Chondrocyte (in vitro differentiated cells): ENCODE measurements at places on chromosomes 13 and 19. TPM values are rescaled to one million over a fixed set of nuclear protein-coding genes. Genes with fewer than 3 reads are reported as not detected.

The ZNF568 gene
- total RNA-seq = 6.9 to 11.4 TPM (median 7.6 TPM) in 3 replicates

The ZNF430 gene
- 6.7 to 14.2 TPM (median 8.5 TPM) in 3 replicates for total RNA-seq

The CGB3 gene
- total RNA-seq = not detected in 3 replicates

The SGCG gene
- 7.1 to 12.8 TPM (median 12.7 TPM) in 3 replicates for total RNA-seq

The FFAR2 gene
- total RNA-seq = not detected in 3 replicates

DNA sequence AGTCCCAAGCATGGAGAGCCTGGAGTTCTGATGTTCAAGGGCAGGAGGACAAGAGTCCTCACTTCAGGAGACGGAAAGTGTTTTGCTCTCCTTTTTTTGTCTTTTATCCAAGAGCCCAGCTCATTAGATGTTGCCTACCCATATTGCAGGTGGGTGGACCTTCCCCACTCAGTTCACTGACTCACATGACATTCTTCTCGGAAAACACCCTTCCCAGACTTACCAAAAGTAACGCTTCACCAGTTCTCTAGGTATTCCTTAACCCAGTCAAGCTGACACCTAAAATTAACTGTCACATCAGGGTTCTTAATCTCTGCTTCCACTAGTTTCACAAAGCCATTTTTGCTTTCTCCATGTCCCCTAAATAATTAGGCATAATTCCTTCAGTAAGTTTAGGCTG lies 2215.4 kb upstream of the PCDH20 start:
- no peak for DNase-seq
- no peaks in the 10 kb centered on the region for H3K27me3 ChIP-seq
- H3K4me1 ChIP-seq = no peaks in the 10 kb centered on the region
- no peak overlapping the region for H3K4me3 ChIP-seq

DNA sequence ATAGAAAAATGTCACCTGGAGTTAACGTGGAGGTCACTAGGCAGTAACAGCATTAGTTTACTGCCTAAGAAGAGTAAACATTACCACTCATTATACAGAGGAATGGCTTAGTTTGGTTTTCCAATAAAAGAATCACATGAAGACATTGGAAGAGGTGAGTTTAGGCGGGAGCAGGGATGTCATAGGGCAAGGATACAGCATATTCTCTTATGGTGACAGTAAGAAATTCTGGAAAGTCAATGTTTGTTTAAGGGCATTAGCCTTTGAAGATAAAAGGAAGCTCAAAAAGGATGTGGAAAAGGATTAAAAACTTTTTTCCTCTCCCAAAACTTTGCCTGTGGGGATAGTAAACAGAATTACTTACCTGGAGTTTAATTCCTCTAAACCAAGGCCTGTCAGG lies 4.1 kb downstream of the POLR1D start:
- DNase-seq = no peak
- no peak overlapping the region for H3K4me3 ChIP-seq
- H3K27me3 ChIP-seq = no peaks in the 10 kb centered on the region
- peaks cover 24% of the 10 kb centered on the region for H3K4me1 ChIP-seq
- H3K36me3 ChIP-seq = peaks cover 5% of the 10 kb centered on the region

GRCh38 chr13:96460609-96461008 lies 370.7 kb downstream of the HS6ST3 start:
- H3K27me3 ChIP-seq = peaks cover 4% of the 10 kb centered on the region
- no peak overlapping the region for H3K27ac ChIP-seq
- H3K36me3 ChIP-seq = no peaks in the 10 kb centered on the region

- peaks cover 11% of the 10 kb centered on the region for H3K4me1 ChIP-seq
- no peak overlapping the region for H3K4me3 ChIP-seq
- H3K36me3 ChIP-seq = no peaks in the 10 kb centered on the region
- no peak for DNase-seq
- H3K27me3 ChIP-seq = peaks cover 2% of the 10 kb centered on the region
- H3K27ac ChIP-seq = peak overlapping the region; percentile 39
These were observed 16.3 kb downstream of the FAM187B start for GRCh38 chr19:35212241-35212640.

DNA sequence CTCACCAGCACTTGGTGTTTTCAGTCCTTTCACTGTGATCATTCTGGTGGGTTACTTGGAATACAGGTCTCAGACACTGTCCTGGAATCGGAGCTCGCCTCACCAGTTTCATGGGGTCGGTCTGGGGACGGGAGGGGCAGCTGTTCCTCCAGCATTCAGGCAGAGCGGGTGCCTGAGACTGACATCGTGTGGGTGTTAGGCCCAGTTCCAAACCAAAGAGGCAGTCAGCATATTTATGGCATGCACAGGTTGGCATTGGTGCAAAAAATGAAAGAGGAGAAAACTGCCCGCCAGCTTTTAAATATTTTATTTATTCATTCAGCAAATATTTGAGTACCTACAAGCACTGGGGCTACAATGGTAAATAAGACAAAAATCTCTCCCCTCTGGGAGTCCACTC lies 20.1 kb downstream of the PLEKHF1 start:
- peaks cover 71% of the 10 kb centered on the region for H3K4me1 ChIP-seq
- no peak for DNase-seq
- no peaks in the 10 kb centered on the region for H3K27me3 ChIP-seq

DNA sequence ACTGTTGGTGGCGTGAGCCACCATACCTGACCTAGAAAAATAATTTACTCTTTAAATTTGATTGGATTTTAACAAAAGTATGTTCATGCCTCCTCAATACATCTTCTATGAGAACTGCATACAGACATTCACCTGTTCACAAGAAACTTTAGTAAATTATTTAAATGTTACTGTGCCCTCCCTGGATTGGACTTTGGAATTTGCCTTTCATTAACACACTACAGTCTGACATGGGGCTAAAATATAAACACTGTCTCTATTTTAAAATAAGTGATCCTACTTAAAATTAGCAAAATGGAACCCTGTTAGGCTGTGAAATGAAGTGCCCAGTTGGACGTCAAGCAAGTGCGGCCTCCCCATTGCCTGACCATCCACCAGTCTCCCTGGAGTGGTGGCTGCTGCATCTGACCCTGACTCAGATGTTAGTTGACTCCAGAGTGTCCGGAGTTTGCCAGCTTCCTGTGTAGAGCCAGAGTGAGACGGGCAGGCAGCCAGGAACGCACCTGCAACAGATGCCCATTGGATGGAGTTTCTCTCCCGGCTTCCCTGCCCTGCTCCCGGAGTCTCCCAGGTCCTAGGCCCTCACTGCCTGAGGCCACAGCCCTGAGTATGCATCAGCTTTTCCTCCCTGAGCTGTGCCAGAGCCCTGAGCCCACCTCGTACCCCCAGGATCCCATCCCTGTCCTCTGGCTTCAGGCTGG lies 45.9 kb upstream of the ATP11A start:
- H3K36me3 ChIP-seq = no peaks in the 10 kb centered on the region
- peak; percentile 58 for DNase-seq
- H3K27ac ChIP-seq = no peak overlapping the region
- H3K4me1 ChIP-seq = no peaks in the 10 kb centered on the region
- no peak overlapping the region for H3K4me3 ChIP-seq

GRCh38 chr19:42075364-42075615 lies 676 bp upstream of the ZNF574 start:
- H3K27me3 ChIP-seq = peaks cover 4% of the 10 kb centered on the region
- H3K27ac ChIP-seq = peak overlapping the region; percentile 100
- no peak for DNase-seq
- H3K4me3 ChIP-seq = peak overlapping the region; percentile 96
- H3K36me3 ChIP-seq = peaks cover 10% of the 10 kb centered on the region
